ENCODE measurements at places on chromosomes 3 and 15.

DNA sequence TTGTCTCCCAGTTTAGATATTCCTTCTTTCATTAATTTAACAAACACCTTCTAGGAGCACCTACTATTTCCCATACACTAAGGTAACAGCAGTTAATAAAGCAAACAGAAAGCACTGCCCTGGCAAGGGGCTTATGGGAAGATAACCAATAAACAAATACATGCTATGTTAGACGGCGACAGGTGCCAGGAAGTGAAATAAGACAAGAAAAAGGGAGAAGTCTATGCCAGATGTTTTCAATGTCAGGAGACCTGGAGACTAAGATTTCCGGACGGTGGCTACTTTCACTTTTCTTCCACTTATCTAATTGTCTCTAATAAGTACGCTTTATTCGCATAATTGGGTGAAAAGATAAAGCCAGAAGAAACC is 32.5 kb upstream of the ZNF445 start:
- DNase-seq, result no peak

- no peak for DNase-seq
These were observed 689.1 kb upstream of the DPPA4 start for GRCh38 chr3:110026421-110026820.

GRCh38 chr15:92634060-92634459 is 21.5 kb downstream of the FAM174B start:
- peak; percentile 19 for DNase-seq

GRCh38 chr15:52706091-52706490 is 26.9 kb upstream of the ATOSA start:
- no peak for DNase-seq

DNA sequence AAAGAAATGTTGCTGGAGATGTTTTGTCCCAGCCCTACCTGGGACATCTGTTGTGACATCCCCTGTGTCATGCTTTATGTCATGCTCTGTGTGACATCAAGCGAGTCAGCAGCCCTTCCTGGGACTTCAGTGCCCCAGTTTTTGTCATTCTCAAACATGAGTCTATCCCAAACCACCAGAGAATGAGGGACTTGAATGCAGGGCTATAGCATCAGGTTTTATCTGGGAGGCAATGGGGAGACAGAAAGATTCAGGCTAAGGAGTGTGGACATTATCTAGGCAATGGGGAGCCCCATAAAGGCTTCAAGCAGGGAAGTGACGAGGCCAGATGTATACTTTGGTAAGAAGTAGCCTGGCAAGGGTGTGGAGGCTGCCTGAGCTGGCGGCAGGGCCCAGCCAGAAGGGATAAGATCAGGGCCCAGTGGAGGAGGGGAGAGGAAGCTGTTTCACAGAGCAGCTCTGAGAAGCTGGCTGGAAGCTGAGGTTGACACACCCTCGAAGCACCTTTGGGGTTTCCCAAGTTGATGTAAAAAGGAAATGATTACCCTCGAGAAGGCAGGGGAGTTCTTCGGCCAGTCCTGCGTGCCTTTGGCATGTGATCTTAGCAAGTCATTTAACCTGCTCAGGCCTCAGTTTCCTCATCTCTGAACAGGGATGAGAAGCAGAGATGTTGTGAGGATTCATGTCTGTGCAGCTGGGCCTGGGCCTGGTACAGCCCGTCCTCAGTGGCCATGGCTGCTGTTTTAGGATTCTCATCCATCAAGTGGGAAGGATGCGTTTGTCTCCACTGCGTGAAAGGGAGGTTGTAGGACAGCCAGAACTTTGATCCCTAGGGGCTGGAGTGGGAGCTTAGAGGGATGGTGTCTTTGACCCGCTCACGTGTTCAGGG is 34.3 kb downstream of the IRAK2 start:
- DNase-seq, result peak; percentile 65

Measured in left colon (tissue), 2 donors.